ENCODE measurements at places on chromosomes 1 and 21.

- DNase-seq: no peak
Measured at GRCh38 chr1:40661678-40662077, 3.8 kb downstream of the RIMS3 start.

- DNase-seq: no peak
Measured at GRCh38 chr1:189424746-189425331, 1052.8 kb downstream of the BRINP3 start.

- DNase-seq: no peak
Measured at GRCh38 chr1:207097871-207098324, 6.1 kb upstream of the C4BPA start.

DNA sequence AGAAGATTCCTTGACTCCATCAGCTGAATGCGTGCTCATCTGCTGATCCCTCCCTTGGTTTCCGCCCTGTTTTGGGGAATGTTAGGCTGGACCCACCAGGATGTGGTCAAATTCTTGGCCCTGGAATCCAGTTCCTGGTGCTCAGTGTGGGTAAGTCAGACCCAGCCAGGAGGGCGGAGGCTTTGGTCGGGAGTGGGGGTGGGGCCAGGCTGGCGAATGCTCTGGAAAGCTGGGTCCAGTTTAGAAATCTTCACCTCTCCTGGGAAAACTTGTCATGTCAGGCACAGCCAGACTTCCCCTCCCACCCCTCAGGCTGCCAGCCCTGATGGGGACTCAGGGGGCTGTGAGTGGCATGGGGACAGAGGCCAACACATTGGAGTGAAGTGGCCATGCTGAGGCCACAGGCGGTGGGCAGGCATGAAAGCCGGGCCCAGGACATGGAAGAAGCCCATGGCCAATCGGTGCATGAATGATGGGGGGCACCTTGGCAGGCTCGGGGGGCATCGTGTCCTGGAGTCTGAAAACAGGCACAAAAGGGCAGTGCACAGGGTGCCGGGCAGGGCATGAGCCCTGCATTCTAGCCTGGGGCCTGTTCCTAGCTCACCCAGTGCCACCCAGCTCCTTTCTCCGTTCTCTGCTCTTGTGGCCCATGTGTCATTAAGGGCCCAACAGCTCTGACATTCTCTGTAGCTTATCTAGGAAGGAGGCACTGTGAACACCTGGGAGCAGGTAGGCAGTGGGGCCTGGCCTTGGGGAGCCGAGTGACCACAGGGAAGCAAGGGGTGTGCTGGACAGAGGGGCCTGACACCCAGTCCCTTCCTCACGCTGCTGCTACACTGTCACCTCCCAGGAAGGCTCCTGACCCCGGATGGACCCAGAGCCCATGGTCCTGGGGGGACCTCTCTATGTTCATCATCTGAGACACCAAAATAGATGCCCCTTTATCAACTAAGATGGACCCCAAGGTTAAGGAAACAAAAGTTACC, 14.6 kb upstream of the PADI1 start:
- DNase-seq: peak; percentile 79

DNA sequence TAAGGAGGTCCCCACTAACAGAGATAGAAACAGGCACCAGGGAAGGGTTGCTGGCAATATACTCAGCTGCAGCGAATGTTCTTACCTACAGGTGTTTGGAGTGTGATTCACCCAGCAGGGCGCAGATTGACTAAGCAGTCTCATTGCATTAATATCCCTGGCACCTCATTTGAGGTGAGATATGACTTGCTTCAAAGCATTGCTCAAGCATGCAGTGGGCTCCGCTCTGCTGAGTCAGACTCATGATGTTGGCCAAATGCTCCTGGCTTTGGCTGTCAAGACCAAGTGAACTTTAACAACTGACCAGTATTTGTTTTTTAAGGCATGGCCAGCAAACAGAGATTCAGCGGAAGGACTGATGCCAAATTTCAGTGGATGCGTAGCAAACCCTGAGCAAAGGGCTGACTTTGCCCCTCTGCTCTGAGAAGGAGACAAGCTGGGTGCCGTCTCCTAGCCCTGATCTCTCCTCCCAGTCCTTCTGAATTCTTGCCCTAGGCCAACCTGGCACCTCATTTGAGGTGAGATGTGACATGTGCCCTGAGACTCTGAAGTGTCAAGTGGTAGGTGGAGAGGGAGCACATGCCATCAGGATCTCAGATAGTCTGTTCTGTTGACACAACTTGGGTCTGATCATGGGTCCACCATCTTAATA, 187.1 kb upstream of the COA6 start:
- peak; percentile 10 for DNase-seq

GRCh38 chr1:225460737-225461532, 33.1 kb upstream of the LBR start:
- peak; percentile 30 for DNase-seq

DNA sequence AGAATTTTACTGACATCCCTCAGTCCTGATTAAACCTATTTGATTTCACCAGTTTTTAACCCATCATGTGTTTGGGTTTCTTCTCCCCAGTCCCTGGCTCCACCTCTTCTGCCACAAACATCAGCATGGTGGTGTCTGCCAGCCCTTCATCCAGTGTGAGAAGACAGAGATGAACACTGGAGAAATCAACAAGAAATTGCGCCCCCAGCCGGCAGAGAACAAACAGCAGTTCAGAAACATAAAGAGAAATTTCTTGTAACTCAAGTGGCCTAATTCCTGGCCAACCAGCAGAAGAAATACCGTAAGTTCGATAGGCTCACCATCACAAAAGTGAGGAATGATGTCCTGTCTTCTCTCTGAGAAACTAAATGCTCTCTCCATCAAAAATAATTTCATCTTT, 18.3 kb downstream of the S100A11 start:
- DNase-seq: peak; percentile 22

- DNase-seq: peak; percentile 47
Measured at GRCh38 chr1:192952646-192953045, 106.5 kb downstream of the UCHL5 start.

DNA sequence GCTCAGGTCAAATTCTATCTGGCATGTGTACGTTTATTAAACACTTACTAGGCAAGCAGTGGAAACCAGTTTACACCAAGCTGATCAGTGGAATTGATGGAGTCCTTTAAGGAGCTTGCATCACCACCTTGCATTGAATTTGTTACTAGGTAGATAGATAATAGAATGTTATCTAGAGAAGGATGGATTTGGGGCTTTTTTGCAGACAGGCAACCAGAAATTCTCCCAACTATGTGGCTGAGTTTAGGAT, 44.9 kb downstream of the HHAT start:
- no peak for DNase-seq

DNA sequence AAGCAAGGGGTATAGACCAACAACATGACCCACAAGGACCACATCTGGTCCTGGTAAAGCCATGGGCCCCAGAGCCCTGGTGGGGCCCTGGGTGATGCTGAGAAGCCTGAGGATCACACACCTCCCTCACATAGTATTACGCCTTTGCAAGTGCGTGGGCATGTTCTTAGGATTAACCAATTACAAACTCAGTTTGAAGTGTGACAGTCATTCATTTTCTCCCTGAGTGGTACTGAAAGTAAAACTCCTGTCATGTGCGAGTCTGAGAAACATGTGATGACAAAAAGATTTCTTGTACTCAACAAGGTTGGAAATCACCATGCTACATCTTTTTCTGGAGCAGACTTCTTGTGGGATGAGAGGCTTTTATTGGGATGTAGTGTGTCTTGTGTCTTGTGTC, 315.3 kb upstream of the DUSP10 start:
- no peak for DNase-seq

DNA sequence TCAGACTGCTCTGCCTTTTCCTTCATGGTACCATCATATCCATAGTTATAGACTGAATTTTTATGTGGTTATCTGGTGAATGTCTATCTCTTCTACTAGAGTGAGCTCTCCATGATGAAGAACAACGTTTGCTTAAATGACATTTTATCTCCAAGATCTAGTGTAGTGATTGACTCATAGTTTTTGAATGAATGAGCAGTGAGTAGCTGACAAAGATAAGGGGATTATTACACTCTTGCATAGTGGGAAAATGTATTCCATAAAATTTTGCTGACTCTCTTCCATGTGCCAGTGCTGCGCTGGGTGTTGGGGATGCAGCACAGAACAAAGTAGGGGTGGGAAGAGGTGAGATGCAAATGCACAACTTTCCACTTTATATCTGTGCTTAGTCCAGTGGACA, 147.7 kb downstream of the TGFB2 start:
- no peak for DNase-seq

- DNase-seq: peak; percentile 53
Measured at GRCh38 chr1:173043253-173043652, 7.5 kb downstream of the TNFSF18 start.

DNA sequence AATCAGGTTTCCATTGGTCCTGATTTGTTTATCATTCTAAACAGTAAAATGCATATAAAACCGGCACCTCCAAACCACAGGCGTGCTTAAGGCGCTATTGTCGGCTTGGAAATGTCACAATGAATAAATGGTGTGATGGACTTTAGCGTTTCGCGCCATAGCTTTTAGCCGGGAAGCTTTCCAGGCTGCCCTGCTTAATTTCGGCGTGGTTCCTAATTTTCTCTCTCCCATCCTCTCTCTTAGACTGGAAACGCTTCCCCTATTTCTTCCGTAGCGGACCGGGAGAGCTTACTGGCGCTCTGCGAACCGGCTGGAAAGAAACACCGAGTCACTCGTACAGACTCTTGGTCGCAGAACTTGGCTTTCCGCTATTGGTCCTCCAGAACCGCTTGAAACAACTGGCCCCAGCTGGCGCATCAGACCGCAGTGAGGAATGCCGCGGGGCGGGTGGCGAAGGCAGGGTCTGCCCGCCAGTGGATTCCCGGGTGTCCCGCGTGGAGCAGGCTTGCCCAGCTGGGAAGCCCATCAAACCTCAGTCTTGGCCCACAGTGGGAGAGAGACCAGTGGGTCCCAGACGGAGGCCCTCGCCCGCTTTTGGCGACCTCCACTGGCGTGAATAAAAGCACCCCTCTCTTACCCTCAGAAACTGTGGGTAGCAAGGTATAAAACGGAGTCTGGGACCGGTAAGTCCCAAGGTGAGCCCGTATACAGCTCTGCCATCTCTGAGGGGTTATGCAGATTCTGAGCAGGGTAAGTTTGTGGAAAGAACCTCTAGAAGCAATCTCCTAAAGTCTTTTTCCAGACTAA, 4.0 kb upstream of the LHX8 start:
- DNase-seq: no peak

- DNase-seq: no peak
Measured at GRCh38 chr1:38186566-38186965, 140.0 kb upstream of the POU3F1 start.

DNA sequence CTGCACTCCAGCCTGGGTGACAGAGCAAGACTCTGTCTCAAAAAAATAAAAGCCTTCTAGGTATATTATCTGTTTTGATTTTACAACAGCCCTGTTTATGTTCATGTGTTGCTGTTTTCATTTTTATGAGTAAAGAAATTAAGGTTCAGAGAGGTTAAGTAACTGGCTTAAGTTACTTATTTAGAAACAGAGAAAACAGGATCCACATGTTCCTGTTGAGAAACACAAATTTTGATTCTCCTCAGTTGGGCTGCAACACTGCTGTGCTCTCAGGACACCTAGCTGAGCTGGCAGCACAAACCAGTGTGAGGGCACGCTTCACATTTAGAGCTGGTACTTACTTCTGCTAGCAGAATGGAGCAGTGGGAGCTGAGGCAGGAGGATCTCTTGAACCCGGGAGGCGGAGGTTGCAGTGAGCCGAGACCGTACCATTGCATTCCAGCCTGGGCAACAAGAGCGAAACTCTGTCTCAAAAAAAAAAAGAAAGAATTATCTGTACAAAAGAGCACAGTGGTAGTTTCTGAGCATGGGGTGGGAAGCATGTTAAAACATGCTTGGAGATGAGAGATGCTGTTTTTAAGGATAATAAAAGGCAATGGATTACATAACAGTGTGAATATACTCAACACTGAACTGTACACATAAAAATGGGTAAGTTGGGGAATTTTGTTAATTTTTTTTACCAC, 2.4 kb downstream of the SPRTN start:
- DNase-seq: no peak

- DNase-seq: no peak
Measured at GRCh38 chr1:56115701-56116100, 463.7 kb downstream of the PLPP3 start.

- peak; percentile 16 for DNase-seq
Measured at GRCh38 chr1:70290218-70290617, 64.3 kb downstream of the ANKRD13C start.

- peak; percentile 94 for DNase-seq
Measured at GRCh38 chr21:45551316-45551715, 9.1 kb upstream of the SLC19A1 start.

GRCh38 chr1:172770071-172770470, 111.2 kb downstream of the FASLG start:
- DNase-seq: no peak

- no peak for DNase-seq
Measured at GRCh38 chr1:170887726-170888125, 47.6 kb upstream of the MROH9 start.

- peak; percentile 59 for DNase-seq
Measured at GRCh38 chr1:168653567-168653966, 75.4 kb downstream of the DPT start.

- no peak for DNase-seq
Measured at GRCh38 chr1:90826834-90827233, 109.7 kb upstream of the BARHL2 start.

- DNase-seq: peak; percentile 86
Measured at GRCh38 chr1:172885971-172886370, 164.8 kb downstream of the TNFSF18 start.

DNA sequence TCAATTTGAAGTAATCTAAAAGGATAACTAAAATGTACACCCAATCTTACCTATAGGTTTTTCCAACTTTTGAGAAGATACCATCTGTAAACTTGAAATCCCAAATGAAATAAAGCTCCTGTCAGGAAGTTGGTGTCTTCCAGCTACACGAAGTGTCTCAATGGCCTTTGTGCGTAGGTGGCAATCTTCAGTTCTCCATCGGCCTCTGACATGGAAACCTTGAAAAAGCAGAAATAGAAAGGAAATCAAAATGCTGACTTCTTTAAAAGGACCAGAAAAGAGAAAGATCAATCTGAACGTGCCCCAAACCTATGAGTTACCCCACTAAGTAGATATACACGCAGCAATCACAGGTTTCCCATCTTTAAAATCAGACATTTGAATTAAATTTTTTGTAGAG, 10.0 kb downstream of the MKNK1 start:
- DNase-seq: no peak

DNA sequence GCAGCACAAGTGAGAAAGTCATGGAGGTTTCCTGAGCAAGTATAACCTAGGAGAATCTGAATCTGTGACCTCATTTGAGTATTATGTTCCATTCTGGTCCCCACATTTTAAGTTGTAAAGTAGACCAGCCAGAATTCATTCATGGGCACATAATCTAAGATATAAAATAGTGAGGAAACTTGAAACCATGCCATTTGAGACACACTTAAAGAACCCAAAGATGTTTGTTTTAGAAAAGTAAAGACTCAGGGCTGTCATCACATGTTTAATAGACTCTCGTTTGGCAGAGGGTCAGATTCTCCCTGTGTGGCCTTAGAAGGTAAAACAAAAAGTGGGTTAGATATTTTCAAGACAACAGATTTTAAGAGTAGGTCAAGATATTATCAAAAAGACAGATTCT, 6.4 kb downstream of the SZT2 start:
- no peak for DNase-seq
